ENCODE measurements at places on chromosomes 13 and 19.

DNA sequence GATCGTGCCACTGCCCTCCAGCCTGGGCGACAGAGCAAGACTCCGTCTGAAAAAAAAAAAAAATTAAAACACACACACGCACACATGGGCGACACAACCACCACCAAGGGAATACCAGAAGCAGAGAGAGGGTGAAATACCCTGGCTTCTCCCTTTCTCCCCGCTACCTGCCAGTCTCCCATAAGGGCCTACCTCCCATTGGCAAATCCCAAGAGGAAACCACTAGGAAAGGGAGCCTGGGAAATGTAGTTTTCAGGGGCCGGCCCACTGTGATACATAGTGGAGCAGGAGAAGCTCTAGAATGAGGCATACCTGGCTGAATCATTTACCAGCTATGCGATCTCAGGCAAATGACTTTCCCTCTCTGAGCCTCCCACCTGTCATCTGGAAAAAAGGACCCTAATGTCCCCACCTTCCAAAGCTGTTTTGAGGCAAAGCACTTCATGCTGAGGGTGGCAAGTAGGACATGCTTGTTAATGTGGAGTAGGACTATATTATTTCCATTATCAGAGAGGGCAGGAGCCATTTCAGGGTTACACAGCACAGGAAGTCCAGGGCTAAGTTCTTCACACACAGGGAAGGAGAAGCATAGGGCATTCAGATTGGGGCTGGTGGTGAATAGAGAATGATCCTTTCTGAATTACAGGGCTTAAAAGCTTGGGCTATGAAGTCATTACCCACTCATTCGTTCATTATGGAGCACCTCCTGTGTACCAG lies 14.3 kb upstream of the HNRNPUL1 start:
- no peak for DNase-seq

GRCh38 chr13:60035874-60036273 lies 127.9 kb downstream of the DIAPH3 start:
- DNase-seq: no peak

DNA sequence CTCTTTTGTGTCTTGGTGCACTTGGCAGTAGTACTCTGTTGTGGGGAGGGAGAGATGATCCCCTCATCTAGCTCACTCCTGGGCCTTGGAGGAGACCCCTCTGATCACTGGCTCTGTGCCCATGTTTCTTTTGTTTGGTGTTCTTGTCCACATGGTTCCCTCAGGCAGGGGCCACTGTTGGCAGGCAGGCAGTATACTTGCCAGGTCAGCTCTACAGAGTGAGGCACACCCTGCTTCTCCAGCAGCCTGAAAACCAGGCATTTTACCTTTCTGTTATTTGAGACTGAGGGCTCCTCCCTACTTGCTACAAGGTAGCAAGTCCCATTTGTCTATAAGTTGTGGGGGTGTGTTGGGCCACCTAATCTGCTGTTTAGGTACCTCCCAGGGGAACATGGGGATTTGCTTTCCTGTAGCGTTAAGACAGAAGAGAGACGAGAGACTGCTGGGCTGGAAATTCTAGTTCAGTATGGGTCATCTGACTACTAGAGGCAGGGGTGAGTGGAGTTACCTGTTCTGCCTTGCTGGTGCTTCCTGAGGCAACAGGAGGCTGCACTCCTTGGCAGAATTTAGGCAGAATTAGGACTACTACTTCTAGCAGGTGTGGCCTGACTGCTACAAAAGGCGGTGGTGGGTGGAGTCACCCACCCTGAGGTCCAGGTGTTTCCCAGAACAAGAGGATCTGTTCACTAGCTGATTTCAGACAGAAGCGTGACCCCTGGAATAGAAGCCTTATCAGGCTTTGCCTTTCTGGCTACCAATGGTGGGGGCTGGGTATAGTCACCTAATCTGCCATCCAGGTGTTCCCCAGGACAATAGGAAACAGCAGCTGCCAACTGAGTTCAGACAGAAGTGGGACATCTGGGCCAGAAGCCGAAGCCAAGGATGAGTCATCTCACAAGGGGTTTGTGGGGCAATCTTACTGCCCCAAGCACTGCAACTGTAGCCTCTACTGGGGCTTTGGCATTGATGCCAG lies 843.0 kb upstream of the ATXN8OS start:
- no peak for DNase-seq

DNA sequence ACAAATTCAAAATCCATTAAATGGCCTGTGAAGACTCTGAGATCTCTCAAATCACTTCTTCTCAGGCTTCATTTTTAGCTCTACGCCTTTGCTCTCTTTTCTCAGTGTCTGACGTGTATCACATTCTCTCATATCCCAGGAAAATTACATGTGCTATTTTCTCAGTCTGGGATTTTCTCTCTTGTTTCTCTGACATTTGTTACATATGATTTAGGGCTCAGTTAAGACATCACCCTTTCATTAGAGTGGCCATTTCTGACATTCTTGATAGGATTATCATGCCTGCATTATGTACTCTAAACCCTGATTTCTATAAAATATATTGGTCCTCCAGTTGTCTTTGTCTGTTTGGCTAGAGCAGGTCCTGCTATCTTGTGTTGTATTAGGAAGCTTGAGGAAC lies 136.6 kb downstream of the GPC5 start:
- no peak for DNase-seq
